ENCODE measurements at places on chromosomes 7 and 10.

DNA sequence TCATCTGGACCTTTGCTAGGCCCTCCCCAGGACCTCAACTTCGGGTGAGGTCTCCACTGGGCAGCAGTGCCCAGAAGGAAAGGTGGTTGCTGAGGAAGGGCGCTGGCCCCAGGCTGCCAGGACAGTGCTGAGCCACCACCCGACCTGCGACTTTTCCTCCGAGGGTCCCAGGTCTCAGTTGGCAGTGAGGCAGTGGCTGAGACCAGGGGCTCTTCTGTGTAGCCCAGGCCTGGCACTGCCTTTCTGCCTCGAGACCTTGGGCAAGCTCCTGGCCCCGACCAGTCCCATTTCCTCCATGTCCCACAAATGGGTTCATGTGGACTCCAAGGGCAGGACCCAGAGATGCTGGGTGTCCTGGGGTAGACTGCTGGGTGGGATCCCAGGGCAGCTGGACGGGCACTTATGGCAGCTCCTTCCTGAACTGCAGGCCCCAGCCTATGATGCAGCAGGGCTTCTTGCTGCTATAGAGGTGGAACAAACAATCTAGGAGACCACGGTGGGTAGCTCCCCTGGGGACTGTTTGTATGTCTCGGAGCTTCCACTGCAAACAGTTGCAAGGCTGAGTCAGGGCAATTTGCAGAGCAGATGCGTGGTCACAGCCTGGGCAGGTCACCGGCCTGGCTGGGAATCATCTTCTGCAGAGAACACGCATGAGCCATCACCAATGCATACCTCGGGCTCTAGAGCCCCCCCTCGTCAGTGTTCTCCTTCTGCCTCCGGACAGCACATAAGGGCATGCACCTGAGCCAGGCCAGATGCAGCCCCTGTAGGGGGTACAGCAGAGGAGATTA is 17.9 kb upstream of the LRRC18 start:
- DNase-seq = no peak

DNA sequence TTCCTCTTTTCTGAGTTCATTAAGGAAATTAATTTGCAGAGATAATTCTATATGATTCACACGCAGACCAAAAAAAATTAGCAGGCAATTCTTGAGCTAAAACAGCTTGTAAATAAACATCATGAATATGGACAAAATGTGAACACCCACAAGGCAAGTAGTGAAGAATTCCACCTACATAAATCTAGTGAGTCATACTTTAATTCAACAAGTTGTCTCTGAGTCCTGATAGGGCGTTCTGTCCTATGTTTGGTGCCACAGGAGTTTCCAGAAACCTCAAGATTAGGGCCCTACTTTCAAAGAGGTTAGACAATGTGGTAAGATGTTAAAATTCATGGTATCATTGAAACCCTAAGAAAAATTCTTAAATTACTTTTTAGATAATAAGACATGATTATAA is 122.3 kb downstream of the SGMS1 start:
- DNase-seq = no peak

DNA sequence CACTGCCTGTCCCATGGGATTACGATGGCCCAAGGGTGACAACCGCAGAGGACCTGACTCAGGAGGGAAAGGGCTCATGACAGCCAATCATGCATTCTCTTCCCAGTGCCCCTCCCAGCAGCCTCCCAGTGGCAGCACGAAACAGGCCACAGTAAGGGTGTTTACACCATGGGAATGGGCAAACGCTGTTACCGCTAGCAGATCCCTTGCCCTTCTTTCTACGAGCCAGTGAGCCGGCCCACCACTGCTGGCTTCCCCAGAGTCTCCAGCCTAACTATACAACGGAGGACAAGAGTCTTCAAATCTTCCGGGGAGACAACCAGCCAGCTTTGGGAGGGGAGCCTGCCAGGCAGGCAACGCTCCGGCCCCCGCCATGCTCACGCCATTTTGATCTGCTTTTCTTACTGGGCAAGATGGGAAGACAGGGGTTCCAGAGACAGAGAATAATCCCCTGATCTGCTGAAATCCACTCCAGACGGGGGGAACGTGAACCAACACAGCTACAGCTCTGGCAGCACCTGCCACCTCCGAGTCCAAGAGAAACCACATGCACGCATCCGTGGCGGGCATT is 69.8 kb downstream of the SLC29A4 start:
- no peak for DNase-seq

DNA sequence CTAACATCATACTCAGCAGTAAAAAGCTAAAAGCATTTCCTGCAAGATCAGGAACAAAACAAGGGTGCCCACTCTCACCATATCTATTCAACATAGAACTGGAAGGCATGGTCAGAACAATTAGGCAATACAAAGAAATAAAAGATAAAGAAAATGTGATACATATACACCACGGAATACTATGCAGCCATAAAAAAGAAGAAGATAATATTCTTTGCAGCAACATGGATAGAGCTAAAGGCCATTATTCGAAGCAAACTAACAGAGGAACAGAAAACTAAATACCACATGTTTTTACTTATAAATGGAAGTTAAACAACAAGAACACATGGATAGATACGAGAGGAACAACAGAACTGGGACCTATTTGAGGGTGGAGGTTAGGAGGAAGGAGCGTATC is 652.7 kb downstream of the GRID1 start:
- no peak for DNase-seq

- DNase-seq = no peak
These were observed 161.3 kb upstream of the LRRN3 start for GRCh38 chr7:110929480-110930249.

DNA sequence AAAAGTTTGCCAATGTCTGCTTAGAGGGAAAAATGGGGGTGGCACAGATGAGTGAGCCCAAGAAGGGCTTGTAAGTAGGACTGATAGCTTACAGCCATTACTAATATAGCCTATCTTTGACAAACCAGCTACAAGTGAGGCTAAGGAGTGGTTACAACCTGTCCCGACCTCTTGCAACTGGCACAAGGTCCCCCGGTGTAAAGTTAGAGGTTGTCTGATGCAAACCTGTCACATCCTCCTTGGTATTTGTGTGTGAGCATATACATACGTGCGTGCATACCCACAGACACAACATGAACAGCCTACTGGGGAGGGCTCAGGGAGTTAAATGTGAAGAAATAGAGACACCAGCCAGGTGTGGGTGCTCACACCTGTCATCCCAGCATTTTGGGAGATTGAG is 14.6 kb downstream of the ADAP1 start:
- DNase-seq = no peak

GRCh38 chr7:33937871-33938270 is 32.5 kb downstream of the BMPER start:
- no peak for DNase-seq

DNA sequence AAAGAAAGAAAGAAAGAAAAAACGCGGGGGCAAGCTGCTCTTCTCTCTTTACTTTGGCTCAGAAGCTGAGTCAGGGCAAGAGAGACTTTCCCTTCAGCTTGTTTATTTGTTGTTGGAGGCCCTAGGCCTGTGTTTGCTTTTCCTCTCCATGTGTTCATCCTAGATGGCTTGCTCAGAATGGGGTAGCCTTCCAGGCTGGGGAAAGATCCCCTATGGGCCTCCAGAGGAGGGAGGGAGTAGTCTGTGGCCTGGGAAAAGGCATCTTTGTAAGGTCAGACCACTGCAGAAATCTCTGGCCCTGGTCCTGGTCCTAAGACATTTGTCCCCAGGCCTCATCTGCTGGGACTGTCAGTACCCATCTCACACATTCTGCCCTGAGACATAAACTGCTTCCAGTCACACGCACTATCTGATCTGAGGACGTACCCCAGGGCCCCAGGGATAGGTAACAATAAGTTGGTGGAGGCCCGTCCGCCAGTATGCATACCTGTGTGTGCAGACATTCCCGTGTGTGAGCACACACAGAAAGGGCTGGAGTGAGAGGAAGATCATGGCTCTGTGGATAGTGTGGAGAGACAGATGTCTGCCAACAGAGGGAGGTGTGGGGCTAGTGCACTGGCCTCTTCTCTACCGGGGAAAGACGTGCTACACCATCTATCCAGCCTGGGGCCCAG is 4.9 kb upstream of the SCD start:
- DNase-seq = peak; percentile 12

DNA sequence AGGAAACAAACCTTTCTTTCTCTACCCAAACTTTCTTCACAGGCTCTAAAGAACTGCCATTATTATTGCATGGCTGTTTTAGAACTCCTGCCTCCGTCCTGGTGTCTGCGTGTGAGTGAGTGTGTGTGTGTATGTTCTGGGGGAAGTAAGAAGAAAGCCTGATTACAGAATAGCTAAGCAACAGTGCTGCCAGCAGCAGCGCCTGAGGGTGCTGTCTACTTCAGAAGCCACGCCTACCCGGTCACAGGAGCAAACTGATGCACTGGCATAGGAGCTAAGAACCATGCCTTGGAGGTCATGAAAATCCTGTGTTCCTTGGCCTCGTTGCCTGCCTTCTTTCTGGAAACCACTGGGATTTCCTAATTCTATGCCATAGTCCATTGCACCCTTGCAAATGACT is 25.2 kb downstream of the LIPK start:
- DNase-seq = no peak

DNA sequence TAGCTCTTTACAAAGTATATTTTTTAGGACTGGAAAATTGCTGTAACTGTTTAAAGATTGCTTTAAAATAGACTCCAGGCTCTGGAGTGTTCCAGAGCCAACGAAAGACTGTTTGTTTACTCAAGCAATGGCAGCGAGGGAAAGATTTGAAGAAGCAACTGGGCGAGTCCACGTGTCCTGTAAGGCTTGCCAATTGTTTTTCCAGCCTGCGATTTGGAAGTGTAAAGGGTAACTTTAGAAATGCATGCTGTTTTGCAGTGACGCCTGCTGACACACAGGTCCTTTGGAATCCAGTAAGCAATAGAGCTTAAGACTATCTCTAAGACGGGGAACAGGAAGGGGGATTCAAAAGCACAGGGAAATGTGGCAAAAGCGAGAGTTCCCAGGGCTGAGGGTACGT is 55.8 kb downstream of the TACC2 start:
- no peak for DNase-seq

- DNase-seq = no peak
These were observed 6.6 kb downstream of the LRRC18 start for GRCh38 chr10:48932831-48933664.

GRCh38 chr7:31811650-31812461 is 124.8 kb downstream of the PPP1R17 start:
- no peak for DNase-seq

- DNase-seq = no peak
These were observed 502.3 kb downstream of the ZWINT start for GRCh38 chr10:55858730-55859129.

- DNase-seq = no peak
These were observed 18.6 kb upstream of the IFIT2 start for GRCh38 chr10:89283025-89283935.

DNA sequence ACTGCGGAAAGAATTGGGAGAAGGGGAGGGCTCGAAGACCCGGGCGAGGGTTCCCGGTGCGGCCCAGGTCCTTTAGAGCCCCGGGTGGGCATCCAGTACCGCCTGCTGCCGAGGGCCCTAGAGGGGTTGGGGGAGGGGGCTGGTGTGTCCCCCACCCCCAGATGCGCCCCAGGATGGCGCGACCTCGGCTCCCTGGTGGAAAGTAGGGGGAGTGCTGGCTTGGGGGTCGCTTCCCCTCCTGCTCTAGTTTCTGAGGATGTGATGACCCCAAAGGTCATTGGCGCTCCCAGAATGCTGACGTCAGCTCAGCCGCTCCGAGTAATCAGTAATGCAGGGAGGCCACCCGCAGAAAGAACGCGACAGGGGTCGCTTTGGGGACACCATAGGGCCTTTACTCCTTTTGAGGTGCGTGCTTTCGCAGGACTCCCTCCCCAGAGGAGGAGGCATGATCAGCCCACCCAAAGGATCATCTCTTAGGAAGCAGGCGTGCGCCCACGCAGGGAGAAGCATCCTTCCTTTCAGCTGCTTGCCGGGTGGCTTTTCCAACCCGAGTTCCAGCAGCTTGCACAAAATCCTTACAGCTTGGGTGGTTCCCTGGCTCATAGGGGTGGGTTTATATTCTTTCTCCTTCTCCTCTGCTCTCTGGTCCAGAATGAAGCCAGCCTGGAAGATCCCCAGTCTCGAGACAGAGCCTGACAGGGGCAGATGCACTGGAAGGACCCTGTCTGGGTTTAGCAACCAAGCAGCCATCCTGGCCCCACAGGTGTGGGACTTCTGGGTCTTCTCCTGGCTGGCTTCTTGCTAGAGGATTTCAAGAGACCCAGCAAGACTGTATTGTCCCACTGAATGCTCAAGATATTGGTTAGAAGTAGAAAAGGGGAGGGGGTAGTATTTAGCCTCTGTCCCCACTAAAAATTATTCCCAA is 1.3 kb upstream of the PRKAG2 start:
- no peak for DNase-seq

DNA sequence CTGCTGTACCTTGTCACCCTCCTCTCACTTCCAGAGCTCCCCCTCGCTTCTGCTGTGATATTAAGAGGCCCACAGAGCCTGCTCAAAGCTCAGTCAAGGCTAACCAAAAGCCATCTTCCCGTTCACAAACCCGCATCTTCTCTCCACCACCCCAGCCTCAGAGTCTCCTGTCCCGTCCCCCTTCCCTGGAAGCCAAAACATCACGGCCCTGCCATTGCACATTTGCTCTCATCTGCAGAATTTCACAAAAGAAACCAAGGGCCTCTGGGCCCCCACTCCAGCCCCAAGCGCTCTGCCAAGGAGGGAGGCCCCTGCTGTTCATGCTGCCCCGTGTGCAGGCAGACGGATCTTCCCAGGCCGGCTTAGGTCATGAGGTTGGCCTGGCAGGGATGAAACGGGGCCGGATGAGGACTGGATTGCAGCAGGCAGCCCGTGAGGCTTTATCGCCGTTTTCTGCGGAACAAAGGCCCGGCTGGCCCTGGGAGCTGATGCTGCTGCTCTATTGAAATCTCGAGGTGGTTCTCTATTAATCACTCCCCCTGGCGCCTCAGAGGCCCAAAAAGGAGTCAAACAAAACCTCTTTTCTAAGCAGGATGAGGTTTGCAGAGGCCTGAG is 31.6 kb upstream of the FOXK1 start:
- no peak for DNase-seq

GRCh38 chr10:35585903-35586535 is 19.1 kb upstream of the GJD4 start:
- DNase-seq = no peak

DNA sequence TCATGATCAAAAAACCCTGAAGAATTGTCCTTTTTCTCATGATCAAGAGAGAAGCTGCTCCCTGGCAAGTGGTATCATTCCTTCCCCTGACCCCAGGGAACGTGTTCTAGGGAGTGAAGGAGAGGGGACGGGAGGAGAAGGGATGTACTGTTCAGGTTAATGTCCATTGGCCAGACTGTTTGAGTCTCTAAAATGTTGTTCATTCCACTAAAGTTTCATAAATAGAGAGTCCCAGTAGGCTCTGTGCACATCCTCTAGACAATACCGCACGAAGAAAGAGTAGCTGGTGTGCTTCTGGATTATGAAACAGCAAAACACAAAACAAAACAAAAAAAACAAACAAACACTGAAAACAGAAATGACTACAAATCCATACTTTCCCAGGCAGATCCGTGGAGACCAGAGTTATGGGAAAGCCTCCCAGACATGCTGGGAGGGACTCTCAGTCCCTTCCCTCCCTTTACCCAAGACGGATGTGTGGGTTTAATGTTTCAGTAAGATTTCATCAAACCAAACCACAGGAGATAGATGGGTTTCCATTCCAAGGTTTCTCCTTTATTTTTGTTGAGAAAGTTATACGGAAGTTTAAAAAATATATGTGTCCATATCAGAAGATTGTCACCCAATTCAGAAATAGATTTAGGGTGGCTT is 66.5 kb upstream of the TNS3 start:
- DNase-seq = no peak

Data from activated T-cell treated with anti-CD3 and anti-CD28 coated beads for 24 hours (primary cell).